Activated naive CD8-positive, alpha-beta T cell treated with anti-CD3 and anti-CD28 coated beads for 36 hours (primary cell): ENCODE measurements at places on chromosomes 6 and 20.

DNA sequence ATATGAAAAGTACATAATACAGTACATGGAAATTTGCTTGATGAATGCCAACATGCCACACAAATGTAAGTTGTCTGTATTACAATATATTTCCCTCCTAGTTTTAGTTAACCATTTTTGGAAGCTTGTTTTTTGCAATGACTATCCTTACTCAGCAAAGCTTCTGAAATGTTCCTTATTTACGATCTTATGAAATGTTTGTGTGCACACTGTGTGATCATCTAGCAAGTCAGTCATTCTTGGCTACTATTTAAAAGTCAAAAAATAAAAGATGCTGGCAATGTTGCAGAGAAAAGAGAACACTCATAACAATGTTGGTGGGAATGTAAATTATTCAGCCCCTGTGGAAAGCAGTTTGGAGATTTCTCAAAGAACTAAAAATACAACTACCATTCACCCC, 33.8 kb downstream of the SUMO4 start:
- no peak for DNase-seq

- DNase-seq, result peak; percentile 26
These were observed 36.9 kb upstream of the TRAF3IP2 start for GRCh38 chr6:111642463-111643158.

DNA sequence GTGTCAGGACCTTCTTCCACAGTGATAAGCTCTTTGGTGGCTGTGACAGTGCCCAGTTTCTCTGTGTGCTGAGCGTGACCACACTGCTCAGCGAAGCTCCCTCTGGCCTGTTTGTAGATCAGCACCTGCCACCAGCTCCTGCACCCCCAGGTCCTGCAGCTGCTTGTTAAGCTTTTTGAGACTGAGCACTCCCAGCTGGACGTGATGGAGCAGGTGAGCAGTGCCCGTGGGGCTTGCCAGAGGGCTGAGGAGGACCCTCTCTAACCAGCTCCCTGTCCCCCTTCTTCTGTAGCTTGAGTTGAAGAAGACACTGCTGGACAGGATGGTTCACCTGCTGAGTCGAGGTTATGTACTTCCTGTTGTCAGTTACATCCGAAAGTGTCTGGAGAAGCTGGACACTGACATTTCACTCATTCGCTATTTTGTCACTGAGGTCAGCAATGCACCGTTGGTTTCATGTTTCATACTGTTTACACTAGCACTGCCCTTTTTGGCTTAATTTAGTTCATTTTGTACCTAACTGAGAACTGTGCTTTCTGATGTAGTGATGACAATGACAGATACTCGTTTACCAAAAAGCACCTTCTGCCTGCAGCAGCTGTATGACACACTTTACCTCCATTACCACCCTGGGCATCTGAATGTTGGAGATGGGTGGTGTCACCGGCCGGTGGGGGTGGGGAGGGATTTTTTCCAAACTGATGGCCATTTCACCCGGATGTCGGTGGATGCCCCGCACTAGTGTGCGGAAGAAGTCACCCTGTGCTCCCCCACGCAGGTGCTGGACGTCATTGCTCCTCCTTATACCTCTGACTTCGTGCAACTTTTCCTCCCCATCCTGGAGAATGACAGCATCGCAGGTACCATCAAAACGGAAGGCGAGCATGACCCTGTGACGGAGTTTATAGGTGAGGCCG, 12.5 kb downstream of the NELFCD start:
- DNase-seq, result no peak

GRCh38 chr20:51745804-51746203, 22.4 kb downstream of the ATP9A start:
- no peak for DNase-seq

DNA sequence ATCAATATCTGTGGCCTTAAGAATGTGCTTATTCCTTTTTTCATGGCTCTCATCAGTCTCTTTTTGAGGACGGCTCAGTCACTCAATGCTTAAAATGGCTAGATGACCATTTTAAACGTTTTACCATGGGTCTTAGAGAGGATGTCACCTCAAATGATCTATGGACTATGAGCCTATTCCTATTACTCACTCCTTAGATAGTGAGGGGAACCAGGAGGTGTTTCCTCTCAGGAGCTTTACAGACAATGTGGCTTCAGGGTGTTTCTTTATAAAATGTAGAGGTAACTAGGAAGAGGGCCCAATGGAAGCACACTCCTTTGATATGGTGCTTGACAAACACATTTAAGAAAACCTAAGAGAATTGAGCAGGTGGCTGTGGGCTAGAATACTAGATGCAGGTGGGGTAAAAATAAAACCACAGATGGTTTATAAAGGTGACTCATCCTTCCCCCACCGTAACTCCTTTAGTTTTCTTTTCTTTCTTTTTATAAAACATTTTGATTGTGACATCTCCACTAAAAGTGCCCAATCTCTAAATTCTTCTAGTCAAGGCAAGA, 1.5 kb upstream of the TMEM200A start:
- DNase-seq, result no peak

DNA sequence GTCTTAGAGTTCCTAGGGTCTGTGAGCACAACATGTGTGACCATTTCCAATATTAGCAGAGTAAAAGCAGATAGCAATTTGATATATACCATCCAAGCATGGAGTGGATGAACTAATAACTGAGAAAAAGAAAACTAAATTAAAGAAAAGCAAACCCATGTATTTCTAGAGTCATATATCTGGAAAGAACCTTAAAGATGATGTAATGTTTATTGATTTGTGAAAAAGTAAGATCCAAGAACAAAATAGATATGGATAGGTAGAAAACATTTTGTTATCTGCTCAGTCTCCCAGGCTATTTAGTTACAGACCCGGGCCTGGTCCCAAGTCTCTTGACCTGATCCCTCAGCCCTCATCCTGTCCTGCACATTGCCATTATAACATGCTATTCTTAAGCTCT, 526.8 kb downstream of the EPM2A start:
- no peak for DNase-seq
